Activated CD8-positive, alpha-beta memory T cell treated with anti-CD3 and anti-CD28 coated beads, Interleukin-2, amount 50 U/mL, for 48 hours (primary cell): ENCODE measurements at places on chromosomes 13 and 19.
A peak's percentile ranks its signal among the peaks of the same experiment; 100 is the strongest.

DNA sequence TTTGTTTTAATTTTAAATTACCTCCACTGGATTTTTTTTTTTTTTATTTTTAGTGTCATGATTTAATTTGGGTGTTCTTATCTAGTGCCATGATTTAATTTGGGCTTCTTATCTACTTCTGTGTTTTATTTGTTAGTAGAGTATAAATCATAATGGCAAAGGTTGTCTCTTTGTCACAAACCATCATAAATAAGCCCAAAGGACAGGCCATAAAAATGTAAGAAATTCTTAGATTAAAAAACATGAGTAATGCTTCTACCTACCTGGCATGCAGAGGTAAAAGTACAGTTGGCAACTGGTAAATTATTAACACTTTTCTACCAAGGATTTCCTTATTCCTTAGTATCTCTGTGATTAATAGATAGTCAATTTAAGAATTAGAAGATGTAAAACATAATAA, 55.2 kb downstream of the ERCC5 start:
- DNase-seq = no peak

DNA sequence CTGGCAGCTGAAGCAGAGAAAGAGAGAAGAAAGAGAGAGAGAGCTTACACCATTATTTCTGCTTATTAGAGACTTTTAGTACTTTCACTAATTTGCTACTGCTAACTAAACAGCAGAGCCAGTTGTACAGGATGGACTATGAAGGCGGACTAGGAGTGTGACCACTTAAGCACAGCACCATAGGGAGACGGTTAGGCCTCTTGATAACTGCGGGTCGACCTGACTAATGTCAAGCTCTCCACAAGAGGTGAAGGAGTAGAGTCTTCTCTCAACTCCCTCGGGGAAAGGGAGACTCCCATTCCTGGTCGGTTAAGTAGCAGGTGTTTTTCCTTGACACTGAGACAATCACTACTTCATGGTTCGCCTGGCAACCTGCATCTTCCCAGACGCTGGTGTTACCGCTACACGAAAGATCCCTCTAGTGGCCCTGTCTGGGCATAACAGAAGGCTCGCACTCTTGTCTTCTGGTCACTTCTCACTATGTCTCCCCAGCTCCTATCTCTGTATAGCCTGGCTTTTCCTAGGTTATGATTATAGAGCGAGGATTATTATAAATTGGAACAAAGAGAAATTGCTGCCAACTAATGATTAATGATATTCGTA, 5.3 kb upstream of the PSG7 start:
- no peak for DNase-seq

GRCh38 chr13:76816394-76816793, 69.8 kb downstream of the KCTD12 start:
- DNase-seq = no peak

DNA sequence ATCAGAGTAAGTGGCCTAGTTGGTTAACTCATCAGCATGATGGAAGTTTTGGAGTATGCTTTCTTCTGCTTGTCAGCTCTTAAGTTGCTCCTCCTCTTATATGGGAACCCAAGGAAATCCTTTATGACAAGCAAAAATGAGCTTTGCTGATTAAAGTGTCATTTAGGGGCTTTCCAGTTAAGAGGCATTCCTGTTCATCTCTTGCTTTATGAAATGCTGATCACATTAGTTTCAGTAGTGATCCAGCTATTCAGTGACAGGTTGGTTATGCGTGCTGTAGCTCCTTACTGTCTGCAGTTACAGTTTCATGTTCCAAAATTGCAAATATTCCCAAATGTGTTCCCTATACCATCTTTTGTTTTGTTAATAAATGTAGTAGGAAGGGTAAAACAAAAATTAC, 146.6 kb downstream of the CDK8 start:
- no peak for DNase-seq

DNA sequence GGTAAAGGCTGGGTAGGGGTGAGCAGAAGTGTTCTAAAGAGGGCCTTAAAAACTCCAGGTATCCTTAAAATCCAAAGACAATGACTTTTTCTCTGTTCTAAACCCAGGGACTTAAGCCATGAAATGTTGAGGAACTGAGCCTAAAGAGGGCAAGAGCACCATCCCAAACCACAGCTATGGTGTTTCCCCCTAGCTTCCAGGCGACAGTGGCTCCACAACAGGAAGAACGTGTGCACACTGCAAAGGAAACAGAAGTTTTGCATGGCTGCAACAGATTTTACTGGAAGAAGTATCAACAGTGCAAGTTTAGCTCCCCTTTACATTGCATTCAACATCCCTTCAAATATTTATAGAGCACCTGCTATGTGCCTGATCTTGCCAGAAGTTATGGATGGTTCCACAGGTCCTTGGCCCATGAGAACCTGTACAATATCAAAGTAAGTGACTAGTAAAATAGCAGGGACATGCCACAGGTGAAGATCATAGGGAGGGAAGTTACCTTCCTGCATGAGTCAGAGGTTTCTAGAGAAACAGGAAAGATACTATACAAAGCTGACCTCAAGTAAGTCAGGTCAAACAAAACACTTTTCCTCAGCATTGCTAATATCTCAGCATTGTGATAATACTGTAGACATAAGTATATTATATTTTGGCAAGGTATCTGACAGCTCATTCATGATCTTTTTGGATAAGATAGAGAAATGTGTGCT, 8.4 kb upstream of the KCTD12 start:
- no peak for DNase-seq

GRCh38 chr13:65932587-65933239, 1297.4 kb downstream of the PCDH9 start:
- no peak for DNase-seq

DNA sequence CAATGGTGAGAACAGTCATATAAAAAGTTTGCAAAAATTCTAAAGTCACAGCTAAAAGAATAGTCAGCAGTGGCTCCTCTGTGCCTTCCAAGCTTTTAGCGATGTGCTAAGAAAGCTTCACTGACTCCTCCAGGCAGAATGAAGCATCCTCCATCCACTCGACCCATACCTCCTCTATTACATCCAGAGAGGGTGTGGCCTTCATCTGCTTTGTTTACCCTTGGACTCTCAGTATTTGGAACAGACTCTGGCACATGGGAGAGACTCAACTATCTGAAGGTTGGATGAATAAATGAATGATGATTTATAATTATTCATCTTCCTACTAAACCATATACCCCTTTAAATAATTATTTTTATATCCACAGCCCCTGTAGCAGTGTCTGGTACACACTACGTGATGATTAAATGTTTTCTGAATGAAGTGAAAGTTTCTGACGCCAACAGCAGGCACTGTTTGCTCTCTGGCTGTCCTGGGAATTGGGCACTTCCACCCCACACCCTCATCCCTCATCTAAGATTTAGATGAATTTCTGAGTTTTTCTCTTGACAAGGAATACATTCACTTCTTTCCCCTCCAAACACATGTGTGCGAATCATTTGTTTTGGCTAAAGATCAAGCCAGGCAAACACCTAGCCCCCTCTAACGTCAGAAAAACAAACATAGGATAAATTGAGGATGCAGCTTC, 93.9 kb downstream of the NUFIP1 start:
- no peak for DNase-seq

- no peak for DNase-seq
These were observed 192.2 kb upstream of the KL start for GRCh38 chr13:32824061-32824460.

- no peak for DNase-seq
These were observed 8.8 kb upstream of the METTL21C start for GRCh38 chr13:102703726-102704035.

DNA sequence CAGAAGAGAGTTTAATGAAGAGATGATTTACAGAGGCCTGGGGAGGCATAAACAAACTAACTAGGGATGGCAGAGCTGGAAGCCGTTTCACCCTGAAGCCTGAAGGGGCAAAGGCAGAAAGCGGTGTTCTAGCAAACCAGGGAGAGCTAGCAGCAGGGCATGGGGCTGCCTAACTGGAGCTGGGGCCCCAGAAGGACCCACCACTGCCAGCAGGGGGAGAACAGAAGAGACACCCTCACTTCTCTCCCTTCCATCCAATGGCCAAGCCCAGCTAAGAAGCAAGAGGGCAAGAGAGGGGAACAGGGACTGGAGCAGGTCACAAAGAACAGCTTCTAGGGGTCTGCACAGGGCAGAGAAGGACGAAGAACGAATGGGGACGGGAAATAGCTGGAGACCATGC, 195.5 kb downstream of the KATNAL1 start:
- no peak for DNase-seq

- peak; percentile 30 for DNase-seq
These were observed 2.9 kb upstream of the ATP11A start for GRCh38 chr13:112686987-112687386.

DNA sequence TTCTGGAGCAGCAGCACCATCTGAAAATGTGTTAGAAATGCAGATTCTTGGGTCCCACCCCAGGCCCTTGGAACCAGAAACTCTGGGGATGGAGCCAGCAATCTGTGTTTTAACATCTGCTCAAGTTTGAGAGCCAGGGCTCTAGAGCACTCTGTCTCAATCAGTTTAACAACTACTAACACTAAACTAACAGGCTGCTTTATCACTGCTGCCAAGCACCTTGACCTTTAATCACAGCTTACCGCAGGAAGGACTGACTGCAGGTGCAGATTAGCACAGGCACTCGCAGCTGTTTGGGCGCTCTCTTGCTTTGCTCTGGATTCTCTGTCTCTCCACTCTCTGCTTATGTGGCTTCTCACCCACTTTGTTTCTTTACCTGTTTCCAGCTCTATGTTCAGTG, 163.5 kb downstream of the MTUS2 start:
- no peak for DNase-seq

DNA sequence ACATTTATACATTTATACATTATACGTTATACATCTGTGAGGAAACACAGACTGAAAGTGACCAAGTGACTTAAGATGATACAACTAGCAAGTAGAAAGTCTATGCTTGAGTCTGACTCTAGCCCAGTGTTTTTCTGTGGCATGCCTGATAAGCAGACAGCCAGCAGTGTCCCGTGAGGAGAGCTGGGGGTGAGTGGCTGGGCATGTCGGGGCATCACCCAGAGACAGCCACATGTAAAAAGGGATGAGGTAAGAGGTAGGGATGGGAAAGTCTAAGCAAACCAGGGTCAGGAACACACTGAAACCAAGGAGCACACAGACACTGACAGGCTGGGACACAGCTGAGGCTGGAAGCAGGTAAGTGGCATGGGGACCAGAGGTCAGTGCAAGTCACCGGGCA, 333.2 kb downstream of the FOXO1 start:
- no peak for DNase-seq

DNA sequence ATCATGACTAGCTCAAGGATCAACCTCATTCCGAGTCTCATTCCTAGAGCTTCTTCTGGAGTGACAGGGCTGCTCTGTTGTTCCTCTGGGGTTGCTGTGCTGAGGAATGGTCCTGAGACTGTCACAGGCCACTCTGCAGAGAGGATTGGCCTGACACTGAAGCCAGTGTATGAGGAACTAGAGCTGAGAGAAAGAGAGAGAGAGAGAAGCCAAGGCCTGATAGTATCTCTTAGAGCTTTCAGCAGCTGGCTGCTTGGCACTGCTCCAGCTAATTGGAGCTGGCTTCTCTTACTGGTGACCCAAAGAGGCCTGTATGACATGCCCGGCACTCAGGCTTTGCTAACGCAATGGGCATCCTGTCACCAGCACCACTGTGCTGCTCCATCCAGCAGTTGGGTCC, 73.4 kb upstream of the FLT1 start:
- no peak for DNase-seq

DNA sequence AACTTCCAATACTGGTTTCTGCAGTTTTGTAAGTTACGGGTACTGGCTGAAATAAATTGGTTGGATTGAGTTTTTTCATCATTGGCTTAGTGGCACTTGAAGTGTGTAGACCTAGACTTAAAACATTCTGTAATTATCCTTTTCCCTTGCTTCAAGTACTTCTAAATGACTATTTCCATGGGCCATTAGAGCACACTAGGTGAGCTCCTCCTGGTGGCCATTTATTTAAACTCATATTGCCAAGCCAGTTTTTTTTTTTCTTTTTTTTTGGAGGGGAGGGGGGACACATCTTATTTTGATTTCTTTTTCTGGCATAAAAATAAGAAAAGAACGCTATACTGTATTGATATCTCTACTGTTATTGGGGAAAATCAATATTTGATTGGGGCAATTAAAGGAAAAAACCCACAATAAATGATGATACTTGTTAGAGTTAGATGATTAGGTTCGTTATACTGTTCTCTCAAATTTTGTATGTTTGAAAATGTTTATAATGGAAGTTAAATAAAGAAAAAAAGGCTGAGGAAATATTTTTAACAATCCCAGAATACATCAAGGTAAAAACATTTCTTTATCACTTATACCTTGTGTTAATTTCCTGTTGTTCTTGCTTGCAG, 82.9 kb downstream of the PDS5B start:
- DNase-seq = no peak

GRCh38 chr13:97379386-97379785, 54.6 kb upstream of the RAP2A start:
- DNase-seq = no peak

DNA sequence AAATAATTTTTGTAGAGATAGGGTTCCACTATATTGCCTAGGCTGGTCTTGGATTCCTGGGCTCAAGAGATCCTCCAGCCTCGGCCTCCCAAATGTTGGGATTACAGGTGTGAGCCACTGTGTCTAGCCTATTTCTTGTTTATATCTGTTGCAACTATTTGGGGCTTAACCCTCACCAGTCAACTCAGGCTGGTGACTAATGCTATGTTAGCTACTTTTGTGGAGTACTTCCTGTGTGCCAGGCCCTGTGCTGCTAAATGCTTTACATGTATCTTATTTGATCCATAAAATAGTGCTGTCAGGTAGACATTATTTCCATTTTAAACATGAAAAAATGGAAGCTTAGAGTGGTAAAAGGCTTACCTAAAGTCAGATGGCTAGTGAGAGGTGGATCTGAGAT, 13.8 kb downstream of the CEACAM1 start:
- no peak for DNase-seq

DNA sequence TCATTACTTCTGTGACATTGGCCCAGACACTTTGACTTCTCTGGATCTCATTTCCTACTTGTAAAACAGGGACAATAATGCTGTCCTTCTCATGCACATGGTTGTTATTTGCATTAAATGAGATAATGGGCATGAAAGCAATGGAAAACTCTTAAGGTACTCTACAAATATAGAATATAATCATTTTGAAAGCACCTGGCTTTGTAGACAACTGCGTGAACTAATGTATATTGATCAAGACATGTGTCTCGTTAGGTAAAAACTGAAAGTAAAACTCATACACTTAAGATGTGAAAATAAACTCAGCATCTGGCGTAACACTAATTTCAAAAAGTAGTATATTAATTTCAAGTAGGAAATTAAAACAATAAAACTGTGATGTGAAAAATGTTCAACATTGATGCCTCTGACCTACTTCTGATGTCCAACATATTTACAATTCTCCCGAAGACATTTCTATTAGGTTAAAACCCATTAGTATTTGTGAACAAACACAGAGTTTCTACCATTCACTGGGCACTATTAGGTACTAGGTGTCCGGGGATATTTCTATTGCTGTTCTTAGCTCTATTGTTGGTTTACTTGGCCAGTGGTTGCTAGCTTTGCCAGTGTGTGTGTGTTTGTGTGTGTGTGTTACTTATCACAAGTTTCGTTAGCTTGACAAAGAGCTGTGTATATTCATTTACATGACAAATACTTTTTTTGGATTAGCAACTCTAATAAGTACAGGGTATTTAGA, 220.5 kb downstream of the KCNRG start:
- DNase-seq = no peak
